ENCODE measurements at places on chromosomes 12 and 14.
A peak's percentile ranks its signal among the peaks of the same experiment; 100 is the strongest.

DNA sequence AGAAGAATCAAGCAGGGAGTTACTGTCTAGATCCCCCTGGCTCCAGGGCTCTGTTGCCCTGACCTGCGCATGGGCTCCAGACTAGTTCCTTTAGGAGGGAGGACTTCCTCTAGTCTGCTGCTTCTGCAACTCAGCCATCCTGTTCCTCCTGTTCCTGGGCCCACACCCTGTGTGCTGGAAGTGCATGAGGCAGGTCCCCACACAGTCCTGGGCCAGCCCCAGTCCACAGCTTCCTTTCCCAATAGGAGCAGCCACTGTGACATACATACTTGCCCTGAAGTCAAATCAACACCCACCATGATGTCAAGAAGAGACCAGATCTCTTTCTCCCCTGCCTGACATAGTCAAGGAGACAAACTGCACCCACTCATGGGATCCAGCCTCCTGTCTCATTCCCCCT lies 1.3 kb downstream of the SDR9C7 start:
- no peaks in the 10 kb centered on the region for H3K36me3 ChIP-seq
- no peaks in the 10 kb centered on the region for H3K27me3 ChIP-seq
- no peak overlapping the region for H3K4me3 ChIP-seq
- DNase-seq, result no peak
- H3K4me1 ChIP-seq, result peaks cover 3% of the 10 kb centered on the region
- no peak overlapping the region for H3K27ac ChIP-seq

GRCh38 chr14:99248761-99249171 lies 23.2 kb downstream of the BCL11B start:
- H3K4me1 ChIP-seq, result peaks cover 77% of the 10 kb centered on the region
- H3K4me3 ChIP-seq, result peak overlapping the region; percentile 90
- peak overlapping the region; percentile 95 for H3K27ac ChIP-seq
- DNase-seq, result peak; percentile 78

GRCh38 chr12:38711054-38711453 lies 194.3 kb downstream of the CPNE8 start:
- no peak overlapping the region for H3K4me3 ChIP-seq
- H3K36me3 ChIP-seq, result no peaks in the 10 kb centered on the region
- no peak overlapping the region for H3K27ac ChIP-seq
- no peak for DNase-seq
- no peaks in the 10 kb centered on the region for H3K27me3 ChIP-seq
- no peaks in the 10 kb centered on the region for H3K4me1 ChIP-seq

GRCh38 chr12:107732365-107732764 lies 28.6 kb downstream of the PRDM4 start:
- no peak for DNase-seq
- no peak overlapping the region for H3K27ac ChIP-seq
